ENCODE measurements at places on chromosomes 5 and 9.

DNA sequence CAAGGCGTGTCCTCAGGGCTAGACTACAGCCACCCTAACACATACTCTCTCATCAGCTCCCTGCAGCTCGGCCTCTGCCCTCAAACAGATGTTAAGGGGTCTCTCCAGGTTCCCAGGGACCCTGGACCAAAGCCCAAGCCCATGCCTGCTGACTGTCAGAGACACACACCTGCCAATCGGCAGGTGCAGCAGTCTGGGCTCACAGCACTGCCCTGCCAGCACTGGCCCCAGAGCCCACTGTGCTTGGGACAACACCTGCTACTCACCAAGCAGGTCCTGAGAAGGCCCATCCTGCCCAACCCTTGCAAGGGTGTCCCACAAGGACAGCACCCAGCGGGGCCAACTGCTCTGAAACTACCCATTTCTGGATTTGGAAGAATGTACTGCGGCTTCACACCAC lies 20.2 kb upstream of the ZDHHC11 start:
- DNase-seq = no peak

DNA sequence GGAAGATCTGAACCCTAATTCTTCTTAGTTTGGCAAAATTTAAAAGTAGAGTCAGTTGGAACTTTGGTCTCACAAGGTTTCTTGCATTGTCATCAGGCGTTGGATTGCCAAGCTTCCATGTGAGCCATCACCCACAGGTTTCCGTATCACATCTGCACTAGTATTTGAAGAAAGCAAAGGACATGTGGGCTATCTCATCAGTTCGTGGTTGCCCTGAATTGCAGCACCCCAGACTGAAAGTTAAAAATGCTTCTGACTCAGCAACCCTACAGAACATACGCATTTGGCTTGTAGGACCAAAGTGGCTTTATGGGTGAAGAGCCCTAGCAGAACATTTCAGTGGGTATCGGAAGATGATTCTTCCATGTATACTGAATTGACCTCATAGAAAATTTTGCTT lies 358.0 kb downstream of the ENC1 start:
- no peak for DNase-seq

DNA sequence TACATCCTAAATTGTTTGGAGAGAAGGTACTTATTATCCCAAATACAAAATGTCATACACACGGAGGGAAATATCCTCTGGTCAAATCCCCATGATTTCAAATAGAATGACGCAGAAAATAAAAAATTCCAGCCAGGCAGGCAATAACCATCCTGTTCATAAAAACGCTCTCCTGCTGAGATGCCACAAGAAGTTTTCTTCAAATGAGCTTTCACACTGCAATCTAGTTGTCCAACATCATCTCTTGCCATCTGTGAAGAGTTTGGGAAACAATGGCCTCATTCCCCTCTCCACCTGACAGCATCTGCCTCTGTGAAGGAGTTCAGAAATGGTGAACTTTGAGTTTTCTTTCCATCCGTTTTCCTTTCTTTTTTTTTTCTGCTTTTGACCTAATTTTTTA lies 83.3 kb upstream of the SLC30A5 start:
- no peak for DNase-seq

GRCh38 chr5:108634617-108635288 lies 112.9 kb upstream of the FER start:
- no peak for DNase-seq

DNA sequence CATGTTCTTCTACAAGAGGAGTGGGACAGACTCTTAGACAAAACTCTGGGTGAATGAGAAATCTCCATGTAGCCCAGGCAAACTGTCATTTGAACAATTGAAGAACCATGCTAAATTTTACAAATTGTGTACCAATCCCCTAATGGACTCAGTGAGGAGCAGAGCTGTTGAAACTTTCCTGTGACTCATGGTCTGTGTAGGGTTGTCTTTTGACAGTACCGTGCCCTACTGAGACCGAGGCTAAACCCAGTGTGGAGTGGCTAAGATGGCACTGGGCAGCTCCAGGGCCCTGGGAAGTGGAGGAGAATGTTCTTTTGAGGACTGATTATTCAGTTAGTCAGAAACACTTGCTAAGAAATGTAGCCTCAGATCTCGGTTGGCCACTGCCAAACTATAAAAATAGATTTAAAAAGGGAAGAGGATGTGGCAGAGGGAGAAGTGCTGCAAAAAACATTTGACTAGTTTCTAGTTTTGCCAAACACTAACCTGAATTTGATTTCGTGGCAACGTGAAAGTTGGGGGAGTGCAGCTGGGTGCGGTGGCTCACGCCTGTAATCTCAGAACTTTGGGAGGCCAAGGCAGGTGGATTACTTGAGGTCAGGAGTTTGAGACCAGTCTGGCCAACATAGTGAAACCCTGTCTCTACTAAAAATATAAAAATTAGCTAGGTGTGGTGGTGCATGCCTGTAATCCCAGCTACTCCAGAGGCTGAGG lies 24.7 kb downstream of the POU4F3 start:
- DNase-seq = no peak

GRCh38 chr9:105859428-105860091 lies 165.2 kb downstream of the TMEM38B start:
- DNase-seq = no peak

DNA sequence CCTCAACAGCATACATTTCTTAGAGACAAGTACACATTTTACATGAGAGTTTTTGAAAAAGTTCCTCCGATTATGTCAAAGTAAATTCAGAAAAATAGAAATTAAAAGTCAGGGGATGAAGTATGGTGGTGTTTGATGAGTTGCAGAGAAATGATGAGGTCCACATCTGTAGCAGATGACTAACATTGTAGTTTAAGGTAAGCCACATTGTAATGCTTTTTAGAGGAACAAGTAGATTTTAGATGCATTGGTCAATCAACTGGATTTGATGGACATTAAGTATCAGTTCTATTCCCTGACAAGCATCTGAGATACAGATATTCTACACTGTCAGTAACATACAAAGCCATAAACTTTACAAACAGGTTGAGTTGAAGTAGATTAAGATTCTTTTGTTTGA lies 402.4 kb upstream of the RORB start:
- DNase-seq = no peak

GRCh38 chr9:128439273-128439672 lies 16.5 kb upstream of the ODF2 start:
- DNase-seq = no peak

- DNase-seq = no peak
Measured at GRCh38 chr5:50401336-50401735, 39.8 kb downstream of the EMB start.

DNA sequence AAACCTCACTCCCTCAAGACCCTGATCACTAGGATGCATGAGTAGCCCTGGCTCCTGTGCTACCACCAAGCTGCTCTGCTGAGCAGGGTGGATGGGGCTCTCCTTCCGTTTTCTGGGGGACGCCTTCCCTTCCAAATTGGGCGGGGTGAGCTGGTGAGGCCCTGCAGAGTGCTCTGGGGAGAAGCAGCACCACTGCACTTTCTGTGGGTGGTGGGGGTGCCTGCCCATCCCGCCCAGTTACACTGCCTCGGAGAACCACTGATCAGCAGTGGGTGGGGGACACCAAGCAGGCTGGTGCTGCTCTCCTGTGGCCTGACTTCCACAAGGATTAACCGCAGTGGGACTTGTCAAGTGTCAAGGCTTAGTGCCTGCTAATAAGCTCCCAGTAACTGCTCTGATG lies 19.0 kb downstream of the GFPT2 start:
- DNase-seq = no peak

DNA sequence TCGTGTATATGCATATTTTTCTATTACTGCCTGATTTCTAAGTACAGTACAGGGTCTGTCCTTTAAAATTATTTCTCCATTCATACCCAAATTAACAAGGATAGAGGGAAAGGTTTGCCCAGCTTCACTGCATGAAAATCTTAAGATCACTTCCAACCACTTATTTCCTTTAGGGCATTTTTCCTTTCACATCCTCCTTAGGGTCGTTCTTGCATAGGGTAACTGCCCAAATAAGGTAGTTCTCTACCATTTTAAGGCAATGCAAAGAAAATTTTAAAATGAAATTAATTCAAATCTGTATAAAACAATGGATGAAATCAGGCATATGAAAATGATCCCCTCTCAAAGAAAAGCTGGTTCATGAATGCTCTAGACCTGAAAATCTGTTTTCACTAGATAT lies 4.1 kb upstream of the CDC20B start:
- no peak for DNase-seq

- no peak for DNase-seq
Measured at GRCh38 chr5:133983674-133984073, 15.2 kb upstream of the C5orf15 start.

GRCh38 chr9:33431420-33431819 lies 16.0 kb downstream of the AQP3 start:
- no peak for DNase-seq

DNA sequence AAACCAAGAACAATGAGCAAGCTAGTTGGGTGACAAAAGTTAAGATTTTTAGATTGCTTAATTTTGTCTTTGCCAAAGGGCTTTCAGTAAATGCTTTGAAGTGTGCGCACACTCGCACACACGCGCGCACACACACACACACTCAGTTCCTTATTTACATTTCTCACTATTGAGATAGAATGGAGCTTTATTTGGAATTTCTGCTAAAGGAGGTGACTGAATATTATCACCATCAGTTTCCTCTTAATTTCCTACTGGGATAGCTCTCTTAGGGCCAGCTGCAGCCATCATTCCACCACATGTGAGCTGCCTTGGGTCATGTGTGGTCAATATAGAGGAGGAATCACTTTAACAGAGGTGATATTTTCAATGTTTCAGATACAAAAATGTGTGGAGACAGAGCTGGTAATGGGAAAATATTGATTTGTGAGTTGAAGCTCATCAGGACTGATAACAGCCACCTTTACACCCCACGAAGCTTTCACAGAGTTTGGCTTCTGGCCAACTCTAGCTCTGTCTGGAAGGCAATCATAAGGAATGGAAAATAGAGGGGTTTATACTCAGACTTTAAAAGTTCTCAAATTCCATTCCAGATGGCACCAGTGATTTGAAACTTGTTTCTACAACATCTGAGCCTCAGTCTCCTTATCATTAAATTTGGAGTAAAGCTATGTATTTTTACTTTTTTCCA lies 99.9 kb downstream of the MACIR start:
- DNase-seq = no peak

DNA sequence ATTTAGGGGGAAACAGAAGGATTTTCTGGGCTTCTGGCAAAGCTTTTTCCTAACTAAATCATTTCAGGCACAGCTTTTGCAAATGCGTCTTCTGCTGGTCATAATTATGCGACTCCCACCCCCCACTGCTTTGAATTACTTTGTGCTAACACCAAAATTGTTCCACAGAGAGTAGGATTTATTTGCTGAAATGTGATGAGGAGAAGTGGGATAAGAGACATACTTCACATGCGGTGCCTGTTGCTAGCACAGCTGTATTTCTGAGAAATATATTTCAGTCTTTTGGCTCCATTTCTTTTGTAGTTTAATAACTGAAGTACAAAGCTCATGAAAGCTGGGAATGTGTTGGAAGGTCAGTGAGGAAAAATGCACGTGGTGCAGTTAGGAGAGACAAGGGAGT lies 83.2 kb upstream of the TAS2R1 start:
- no peak for DNase-seq

DNA sequence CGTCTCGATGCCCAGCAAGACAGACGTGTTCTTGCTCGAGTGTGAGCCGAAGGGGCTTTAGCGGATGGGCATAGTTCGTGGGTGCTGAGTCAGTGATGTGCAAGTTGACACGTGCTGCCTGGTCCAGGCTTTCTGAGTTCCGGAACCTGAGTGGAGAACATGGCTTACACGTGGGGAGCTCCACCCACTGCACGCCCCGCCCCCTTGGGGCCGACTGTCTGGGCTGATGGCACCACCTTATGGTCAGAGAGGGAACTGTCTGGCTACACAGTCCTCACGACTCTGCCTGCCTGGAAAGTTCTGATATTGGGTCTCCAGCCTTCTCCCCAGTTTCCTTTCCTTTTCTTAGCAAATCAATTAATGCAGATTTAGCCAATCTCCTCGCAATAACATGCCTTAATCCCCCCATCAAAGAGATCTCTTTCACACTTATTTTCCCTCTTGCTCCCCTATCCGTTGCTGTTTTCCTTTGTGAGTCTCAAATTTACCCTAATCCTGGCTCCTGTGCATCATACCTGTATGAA lies 3.8 kb upstream of the STC2 start:
- DNase-seq = peak; percentile 39

DNA sequence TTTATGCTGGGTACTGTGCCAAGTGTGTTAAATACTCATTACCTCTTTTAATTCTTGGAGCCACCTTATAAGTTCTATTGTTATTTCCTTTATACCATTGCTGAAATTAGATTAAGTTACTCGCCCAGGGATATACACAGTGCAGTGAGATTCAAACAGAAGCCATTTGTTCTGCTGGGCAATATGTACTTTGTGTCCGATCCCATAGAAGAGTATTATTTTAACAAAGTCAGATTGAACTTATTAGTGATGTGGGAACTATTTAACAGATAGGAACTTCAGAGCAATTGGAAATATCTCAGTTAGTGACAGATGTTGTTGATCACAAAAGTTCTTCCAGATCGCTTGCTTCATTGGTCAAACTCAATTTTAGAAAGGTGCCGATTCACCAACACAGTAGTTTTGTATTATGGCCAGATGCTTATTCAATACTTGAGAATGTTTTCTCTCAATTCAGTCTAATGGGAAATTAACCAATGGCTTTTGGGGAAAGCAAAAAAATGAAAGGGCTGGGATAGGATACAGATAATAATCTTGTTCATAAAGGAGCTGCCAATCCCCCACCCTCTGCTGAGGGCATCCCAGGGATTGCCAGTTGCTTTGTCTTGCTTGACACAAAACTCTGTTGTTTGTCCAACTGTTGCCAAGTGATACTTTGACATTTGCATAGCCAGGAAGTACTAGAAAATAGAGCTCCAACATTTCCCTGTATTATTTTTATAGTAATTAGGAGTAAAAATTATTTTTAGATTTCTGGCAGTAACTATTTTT lies 94.8 kb upstream of the SEMA6A start:
- no peak for DNase-seq

DNA sequence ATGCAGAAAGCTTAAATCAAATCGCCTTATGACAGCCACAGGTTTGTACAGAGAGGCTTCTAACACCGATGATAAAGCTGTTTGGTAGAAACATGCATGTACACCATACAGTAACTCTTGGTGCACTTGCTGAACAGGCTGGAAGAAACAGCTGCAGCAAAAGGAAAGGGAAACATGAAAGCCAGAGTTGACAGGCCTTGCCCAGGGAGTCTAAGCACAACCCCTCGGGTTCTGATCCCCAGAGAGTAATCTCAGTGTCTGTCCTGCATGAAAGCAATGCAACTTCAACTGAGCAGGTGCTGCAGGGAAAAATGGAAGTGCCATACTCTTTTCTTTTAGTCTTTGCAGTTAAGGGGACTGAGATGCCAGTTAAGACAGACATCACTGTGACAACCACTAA lies 419.9 kb downstream of the BNC2 start:
- no peak for DNase-seq

All from activated CD4-positive, CD25-positive, alpha-beta regulatory T cell treated with anti-CD3 and anti-CD28 coated beads, Interleukin-2, amount 50 U/mL, for 16 hours (primary cell).